ENCODE measurements at places on chromosomes 3 and 15.

GRCh38 chr3:182440101-182440500 is 353.2 kb upstream of the ATP11B start:
- no peaks in the 10 kb centered on the region for H3K4me1 ChIP-seq
- H3K4me3 ChIP-seq = no peak overlapping the region

DNA sequence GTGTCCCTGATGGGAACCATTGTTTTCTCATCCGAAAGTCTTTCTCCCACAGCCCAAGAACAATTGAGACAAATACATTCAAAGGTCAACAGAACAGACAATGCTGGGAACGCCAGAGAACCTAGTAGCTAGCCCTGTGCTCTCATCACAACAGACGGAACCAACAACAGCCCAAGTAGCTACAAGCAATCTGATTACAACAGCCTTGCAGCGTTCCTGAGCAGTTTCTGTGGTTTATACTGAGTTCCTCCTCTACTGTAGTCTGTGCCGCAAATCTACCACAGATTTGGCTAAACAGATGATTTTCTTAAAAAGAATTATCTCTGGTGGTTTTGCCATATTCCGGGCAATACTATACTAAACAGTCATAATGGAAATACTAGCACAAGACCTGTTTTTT is 435.6 kb downstream of the MECOM start:
- H3K36me3 ChIP-seq = no peaks in the 10 kb centered on the region
- H3K27me3 ChIP-seq = no peaks in the 10 kb centered on the region
- H3K4me3 ChIP-seq = no peak overlapping the region
- no peaks in the 10 kb centered on the region for H3K4me1 ChIP-seq
- no peak overlapping the region for H3K27ac ChIP-seq
- ATAC-seq = peak; percentile 43

DNA sequence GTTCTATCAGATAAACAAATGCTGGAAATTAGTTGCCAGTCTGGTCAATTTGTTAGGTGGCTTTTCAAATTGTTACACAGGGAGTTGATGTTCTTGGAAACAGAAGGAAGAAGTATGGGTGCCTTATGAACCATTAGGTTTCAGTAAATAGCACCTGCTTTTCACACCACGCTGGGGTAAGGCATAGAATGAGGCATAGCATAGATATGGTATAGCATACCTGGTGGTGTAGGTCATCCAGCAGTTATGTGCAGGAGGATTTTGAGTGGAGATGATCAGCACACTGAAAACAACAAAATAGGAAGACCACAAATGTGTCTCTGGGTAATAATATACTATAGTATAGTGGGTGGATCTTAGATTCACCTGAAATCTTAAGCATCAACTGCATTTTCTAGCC is 121.4 kb downstream of the GMPS start:
- no peak for ATAC-seq
- no peaks in the 10 kb centered on the region for H3K4me1 ChIP-seq
- no peak overlapping the region for H3K4me3 ChIP-seq
- peaks cover 8% of the 10 kb centered on the region for H3K27me3 ChIP-seq
- no peaks in the 10 kb centered on the region for H3K36me3 ChIP-seq

DNA sequence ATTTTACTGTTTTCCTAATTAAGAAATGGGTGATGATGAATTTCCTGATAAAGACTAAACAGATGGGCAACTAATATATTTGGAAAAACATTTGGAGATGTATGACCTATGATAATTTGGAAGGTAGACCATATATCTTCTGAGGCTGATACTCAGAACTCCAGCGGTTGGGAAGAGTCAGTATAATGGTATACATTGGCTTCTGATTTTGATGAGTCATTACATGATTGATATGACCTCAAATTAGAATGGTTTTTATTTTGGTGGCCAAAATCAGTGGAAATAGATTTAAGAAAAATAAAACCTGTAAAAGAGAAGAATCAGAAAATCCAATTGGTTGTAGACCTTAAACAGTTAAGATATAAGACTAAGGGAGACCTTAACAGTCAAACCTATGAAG is 496.4 kb upstream of the ALCAM start:
- no peaks in the 10 kb centered on the region for H3K4me1 ChIP-seq
- no peaks in the 10 kb centered on the region for H3K36me3 ChIP-seq

DNA sequence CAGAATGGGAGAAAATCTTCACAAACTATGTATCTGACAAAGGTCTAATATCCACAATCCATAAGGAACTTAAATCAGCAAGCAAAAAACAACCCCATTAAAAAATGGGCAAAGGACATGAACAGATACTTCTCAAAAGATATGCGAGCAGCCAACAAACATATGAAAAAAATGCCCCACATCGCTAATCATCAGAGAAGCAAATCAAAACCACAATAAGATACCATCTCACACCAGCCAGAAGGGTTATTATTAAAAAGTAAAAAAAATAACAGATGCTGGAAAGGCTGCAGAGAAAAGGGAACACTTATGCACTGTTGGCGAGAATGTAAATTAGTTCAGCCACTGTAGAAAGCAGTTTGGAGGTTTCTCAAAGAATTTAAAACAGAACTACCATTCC is 80.2 kb upstream of the ATP11B start:
- no peak overlapping the region for H3K4me3 ChIP-seq
- ATAC-seq = no peak
- no peak overlapping the region for H3K27ac ChIP-seq

- H3K27ac ChIP-seq = no peak overlapping the region
- no peaks in the 10 kb centered on the region for H3K27me3 ChIP-seq
- peaks cover 19% of the 10 kb centered on the region for H3K4me1 ChIP-seq
- ATAC-seq = no peak
- H3K4me3 ChIP-seq = no peak overlapping the region
These were observed 31.6 kb downstream of the TSC22D2 start for GRCh38 chr3:150439657-150440056.
